ENCODE measurements at places on chromosomes 6 and 20. TPM values are rescaled to one million over a fixed set of nuclear protein-coding genes. Genes with fewer than 3 reads are reported as not detected.
A peak's percentile ranks its signal among the peaks of the same experiment; 100 is the strongest.

GRCh38 chr6:17741507-17741906, 34.8 kb upstream of the NUP153 start:
- no peak for DNase-seq

GRCh38 chr20:2365666-2366065, 15.0 kb upstream of the TGM6 start:
- no peak for DNase-seq

Gene SRSF12
- total RNA-seq, result 5.9 TPM

Gene DCDC2
- total RNA-seq, result not detected

- peak; percentile 83 for DNase-seq
Measured at GRCh38 chr20:63701329-63702035, 5.0 kb downstream of the TNFRSF6B start.

- DNase-seq, result no peak
Measured at GRCh38 chr6:5053038-5053437, 32.1 kb upstream of the PPP1R3G start.

DNA sequence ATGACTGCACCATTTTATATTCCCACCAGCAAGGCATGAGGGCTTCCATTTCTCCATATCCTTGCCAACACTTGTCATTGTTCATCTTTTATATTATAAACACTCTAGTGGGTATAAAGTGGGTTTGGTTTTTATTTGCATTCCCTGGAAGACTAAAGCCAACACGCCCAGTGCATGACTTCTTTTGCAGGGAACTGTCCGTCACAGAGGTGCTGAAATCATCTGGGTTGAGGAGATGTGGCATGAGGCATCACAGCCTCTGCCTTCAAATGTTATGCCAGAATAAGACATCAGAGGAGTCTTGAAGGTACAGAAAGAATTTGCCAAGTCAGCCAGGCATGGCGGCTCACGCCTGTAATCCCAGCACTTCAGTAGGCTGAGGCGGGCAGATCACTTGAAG, 29.9 kb upstream of the FAM210B start:
- DNase-seq, result no peak

DNA sequence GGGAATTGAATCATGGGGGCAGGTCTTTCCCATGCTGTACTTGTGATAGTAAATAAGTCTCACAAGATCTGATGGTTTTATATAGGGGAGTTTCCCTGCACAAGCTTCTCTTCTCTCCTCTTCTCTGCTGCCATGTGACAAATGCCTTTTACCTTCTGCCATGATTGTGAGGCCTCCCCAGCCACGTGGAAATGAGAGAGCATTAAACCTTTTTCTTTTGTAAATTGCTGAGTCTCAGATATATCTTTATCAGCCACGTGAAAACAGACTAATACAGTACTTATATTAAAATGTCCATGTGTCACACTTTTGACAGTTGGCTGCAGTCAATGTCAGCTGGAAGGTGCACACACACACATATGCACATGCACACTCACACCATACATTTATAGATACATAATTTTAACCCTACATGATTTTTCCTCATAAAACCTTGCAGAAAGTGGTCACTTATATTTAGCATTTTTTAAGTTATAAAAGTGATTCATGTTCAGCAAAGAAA, 128.9 kb downstream of the OTOR start:
- DNase-seq, result no peak

DNA sequence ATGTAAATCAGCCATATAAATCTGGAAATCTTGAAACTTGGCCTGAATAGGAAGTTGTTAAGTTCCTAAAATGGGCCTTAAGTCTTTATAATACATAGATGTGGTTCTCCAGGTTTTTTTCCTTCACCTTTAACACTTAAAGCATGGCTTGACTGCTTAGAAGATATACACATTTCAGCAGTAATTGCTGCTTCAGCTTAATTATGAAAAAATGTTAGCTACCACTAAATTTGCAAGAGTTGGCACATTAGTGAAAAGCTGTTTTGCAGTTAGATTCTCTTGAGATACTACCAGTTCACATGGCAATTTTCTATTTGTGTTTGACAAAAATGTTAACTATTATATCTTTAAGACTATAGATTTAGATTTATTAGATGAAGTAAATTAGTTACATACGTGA, 72.7 kb upstream of the MYO6 start:
- no peak for DNase-seq

GRCh38 chr6:50868466-50868865, 49.8 kb downstream of the TFAP2B start:
- DNase-seq, result no peak

GRCh38 chr6:109187399-109188114, 92.2 kb downstream of the CEP57L1 start:
- DNase-seq, result no peak

Gene TCP11
- total RNA-seq, result not detected

Gene FAM217B
- total RNA-seq, result 12.7 TPM

GRCh38 chr20:8509809-8510208, 377.7 kb downstream of the PLCB1 start:
- no peak for DNase-seq

Gene CASP8AP2
- 22.9 TPM for total RNA-seq

GRCh38 chr6:130964289-130964688, 98.8 kb downstream of the EPB41L2 start:
- DNase-seq, result no peak

GRCh38 chr6:125839879-125840278, 49.1 kb downstream of the NCOA7 start:
- DNase-seq, result no peak

- no peak for DNase-seq
Measured at GRCh38 chr6:151835396-151835795, 27.9 kb downstream of the ESR1 start.

Gene SAMD10
- total RNA-seq, result 4.7 TPM

- DNase-seq, result no peak
Measured at GRCh38 chr20:6940876-6941275, 173.4 kb downstream of the BMP2 start.

Measured in chondrocyte (in vitro differentiated cells).